ENCODE measurements at places on chromosomes 7 and 10.

- no peak for DNase-seq
Measured at GRCh38 chr10:44902941-44903545, 8.1 kb upstream of the TMEM72 start.

DNA sequence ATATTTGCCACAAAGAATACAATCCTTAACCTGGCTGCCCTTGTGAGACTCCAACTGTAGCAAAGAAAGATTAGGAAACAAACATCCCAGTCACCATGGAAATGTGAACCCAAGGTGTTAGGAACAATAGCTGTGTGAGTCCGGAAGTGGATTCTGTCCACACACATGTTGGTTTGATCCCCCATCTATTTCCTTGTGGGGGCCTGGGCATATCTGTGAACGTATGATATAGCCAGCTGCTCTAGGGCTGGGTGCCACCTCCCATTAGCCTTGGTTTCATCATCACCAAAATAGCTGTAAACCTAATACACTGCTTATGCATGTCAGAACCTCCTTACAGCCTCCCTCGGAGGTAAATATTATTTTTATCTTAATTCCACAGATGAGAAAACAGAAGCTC, 26.4 kb downstream of the GRK5 start:
- DNase-seq = no peak

DNA sequence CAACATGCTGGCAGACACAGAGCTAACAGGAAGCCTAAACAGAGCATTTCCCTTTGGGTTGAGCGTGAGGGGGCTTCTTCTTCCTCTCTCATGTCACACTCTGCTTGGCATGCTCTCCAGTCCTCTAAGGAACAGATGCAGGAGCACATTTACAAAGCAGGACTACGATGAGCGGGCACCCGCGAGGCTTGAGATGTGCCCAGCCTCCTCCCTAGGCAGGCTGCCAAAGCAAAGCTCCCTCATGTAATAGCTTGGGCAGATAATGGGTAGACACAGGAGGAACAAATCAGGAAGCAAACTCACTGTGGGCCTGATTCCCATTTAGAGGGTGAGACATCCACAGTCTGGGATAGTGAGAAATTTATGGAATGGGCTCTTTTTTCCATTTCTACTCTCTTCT, 519.1 kb downstream of the NRG3 start:
- DNase-seq = no peak

GRCh38 chr7:102895602-102896001, 17.2 kb upstream of the LRRC17 start:
- DNase-seq = no peak

DNA sequence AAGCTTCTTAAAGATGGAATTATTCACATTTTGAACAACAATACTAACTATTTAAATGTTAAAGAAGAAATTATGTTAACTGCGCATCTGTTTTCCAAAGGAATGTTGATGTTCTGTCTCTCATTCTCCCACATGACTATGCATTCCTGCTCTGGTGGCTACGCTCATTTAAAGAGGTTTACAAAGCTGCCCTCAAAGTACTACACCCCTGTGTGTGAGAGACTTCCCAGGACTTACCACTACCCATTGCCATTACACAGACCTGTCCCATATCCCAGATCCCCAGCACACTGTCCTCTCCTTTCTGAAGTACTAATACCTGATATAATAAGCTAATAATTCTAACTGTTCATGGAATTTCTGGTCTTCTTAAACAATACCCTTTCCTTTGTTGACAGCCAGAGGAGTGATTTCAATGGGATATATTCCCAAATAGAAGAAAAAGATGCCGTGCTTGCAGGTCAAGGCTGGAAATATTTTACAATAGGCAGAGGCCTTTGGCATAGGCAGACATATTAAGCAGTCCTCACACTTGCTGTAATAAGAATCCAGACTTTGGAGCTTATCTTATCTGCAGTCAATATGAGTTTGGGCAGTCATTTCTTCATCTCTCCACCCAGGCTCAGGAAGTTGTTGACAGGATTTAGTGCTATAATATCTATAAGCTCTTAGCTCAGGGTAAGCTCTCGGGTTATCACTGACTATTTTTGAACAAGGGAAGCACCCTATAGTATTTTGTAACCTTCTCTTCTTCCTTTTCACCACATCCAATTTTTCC, 12.2 kb downstream of the LIPF start:
- no peak for DNase-seq

DNA sequence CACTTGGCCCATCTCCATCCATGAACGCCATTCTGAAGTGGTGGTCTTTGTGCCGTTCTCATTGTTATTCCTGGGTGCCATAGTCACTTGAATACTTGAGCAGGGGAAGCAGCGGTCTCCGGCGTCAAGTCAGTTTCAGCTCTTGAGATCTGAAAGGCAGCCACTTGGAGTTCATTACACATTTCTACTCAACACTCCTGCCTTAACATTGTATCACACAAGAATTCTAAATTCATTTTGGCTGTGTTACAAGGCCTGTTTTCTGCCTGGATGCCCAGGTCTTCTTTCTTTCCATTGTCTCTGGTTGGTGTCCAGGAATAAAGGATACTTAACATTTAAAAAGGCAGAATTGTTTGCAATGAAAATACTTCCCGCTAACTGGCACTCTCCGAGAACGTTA, 69.0 kb upstream of the RAB11FIP2 start:
- no peak for DNase-seq

DNA sequence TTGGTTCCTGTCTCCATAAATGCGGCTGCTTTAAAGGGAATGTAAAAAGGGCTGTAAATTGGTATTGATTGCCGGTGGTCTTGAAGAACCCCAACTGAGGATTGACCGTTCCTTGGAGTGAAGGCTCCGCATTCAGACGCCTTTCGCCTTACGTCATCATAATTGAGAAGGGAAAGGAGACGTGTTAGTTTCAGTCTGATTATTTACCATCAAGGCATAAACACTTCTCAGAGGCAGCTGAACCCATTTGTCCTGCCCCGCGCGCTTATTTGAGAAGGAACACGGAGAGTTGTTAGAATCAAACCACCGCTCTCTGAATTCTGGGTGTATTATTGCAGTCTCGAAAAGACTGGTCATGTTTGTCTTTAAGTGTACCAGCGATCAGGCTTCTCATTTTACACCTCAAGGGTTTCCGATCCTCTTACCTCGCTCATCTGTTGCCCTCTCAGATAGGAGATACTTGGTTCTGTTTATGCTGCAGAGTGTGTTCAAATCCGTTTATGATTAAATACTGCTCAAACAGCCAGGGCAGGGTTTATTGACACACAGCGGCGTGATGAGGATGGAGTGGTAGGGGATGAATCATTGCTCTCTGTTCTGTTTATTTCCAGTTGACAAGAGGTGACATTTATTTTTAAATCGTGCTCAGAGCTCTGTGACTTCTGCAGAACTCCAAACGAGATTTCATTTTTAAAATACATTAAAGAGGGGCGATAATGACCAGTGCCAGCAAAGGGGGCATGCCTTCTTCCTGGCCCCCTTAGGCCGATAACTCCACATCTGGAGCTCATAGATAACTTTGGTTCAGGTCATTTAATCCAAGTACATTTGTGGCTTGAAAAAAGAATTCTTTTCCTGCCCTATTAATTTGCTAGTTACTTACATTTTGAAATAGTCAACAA, 30.4 kb downstream of the FOXK1 start:
- DNase-seq = no peak

DNA sequence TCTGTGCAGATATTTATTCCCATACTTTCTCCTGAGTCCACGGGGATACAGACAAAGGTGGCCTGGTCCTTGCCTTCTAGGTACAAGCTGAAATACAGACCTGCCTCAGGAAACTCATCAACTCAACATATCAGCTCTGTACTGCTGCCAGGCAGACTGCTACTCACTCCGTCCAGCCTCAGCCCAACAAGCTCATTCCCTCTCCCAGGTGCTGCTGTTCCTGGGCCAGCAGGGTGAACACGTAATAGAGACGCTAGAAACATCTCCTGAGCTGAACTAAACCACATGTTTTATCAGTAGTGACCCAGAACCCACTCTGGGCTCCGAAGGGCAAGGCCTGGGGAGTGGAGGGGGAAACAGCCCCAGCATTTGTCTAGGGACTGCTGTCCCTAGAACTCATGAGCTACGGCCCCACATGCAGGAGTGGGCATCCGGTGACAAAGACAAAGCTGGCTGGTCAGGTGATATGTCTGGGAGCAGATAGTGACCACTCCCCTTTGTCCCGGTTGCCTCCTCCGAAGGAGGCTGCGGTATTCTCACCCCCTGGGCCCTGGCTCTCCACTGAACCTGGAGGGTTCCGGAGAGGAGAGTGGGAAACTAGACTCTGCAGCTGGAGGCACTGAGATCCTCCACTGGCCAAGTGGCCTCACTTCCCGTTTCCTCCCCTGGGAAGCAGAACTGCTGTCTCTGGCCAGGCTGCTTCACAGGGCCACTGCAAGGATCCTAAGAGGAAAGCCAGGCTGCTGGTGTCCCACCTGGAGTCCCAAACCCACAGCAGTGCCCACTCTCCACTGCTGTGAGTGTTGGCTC, 116.1 kb downstream of the FAM53B start:
- no peak for DNase-seq

DNA sequence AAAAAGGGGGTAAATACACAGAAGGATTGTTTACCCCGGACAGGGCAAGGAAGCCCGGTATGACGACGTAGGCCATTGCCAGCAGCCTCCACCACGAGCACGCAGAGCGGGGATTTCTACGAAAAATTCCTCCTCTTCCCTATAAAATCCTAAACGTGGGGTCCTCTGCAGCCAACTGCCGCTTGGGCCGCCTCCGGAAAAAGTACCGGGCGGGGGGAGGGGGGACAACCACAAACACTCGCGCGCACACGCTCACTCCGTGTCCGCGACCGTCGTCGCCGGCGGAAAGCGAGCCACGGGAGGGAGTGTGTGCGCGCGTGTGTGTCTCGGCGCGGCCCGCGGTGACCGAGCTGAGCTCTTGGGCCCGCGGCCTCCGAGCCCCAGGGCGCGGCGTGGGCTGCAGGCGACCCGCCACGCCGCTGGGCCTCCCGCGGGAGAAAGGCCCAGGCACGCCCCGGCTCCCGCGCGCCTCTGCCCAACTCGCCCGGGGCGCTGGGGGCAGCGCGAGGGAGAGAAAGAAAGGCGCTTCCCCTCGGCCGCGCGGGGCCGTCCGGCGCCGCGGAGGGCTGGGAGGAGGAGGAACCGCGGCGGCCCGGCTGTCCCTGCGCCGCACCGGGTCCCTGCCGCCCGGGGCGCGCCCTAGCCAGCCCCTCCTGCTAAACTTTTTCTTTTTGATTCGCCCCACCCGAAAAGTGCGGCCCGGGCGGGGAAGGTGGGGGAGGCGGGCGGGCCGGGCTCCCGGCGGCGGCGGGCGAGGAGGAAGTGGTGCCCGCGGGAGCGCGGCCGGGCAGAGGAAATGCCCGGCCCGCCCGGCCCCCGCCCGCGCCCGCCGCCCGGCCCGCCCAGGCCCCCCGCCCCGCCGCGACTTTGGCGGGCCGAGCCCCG, 1.5 kb downstream of the CTBP2 start:
- no peak for DNase-seq

GRCh38 chr7:103577059-103577458, 131.1 kb upstream of the SLC26A5 start:
- no peak for DNase-seq

GRCh38 chr10:22684699-22685098, 29.7 kb downstream of the PIP4K2A start:
- no peak for DNase-seq

DNA sequence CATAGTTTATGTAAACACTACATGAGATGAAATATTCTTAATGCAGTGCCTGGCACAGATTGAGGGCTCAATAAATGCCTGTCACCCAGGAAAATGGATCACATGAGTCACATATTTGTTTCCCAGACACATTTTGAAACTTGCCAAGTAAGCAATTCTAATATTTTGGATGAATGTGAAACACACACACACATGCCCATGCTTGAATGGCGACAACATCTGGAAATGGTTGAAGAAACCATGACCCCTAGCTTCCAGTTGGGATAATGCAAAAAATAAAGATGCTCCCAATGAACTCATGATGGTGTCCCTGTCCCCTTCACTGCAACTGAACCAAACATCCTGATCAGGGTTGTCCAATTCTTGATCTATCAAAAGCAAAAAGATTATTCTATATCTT, 797.3 kb downstream of the XPNPEP1 start:
- DNase-seq = no peak

GRCh38 chr10:31961277-31962074, 32.8 kb upstream of the ARHGAP12 start:
- DNase-seq = no peak

DNA sequence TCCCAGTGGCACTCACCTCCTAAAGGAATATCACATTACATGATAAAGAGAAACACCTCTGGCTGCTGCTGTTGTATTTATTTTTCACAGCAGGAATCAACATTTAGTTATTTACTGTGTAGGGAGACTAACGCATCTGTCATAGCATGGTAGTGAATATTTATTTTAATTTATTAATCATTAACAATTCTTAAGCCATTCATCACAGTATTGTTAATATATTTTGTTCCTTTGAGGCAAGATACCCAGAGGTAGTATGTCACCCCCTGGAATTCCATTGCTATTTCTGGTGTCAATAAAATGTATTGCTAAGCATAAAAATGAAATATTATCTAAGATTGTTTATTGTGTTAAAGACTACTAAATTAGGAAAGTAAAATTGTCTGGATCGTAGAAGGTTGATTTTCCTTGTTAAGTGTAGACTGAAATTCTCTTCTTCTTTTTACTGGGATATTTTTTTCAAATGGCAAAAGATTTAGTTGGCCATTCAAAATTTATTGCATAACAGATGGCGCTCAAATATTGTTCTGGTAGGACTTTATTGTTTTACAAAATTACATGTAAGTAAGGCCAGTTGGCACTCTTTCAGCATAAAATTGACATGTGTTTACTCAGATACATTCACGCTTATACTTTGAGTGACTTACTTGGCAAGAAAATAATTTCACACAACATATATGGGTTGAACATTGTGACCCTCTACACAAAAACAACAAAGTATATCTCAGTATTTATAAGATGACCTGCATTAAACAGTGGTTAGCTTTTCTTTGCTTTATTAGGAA, 1358.7 kb upstream of the SORCS1 start:
- DNase-seq = no peak

DNA sequence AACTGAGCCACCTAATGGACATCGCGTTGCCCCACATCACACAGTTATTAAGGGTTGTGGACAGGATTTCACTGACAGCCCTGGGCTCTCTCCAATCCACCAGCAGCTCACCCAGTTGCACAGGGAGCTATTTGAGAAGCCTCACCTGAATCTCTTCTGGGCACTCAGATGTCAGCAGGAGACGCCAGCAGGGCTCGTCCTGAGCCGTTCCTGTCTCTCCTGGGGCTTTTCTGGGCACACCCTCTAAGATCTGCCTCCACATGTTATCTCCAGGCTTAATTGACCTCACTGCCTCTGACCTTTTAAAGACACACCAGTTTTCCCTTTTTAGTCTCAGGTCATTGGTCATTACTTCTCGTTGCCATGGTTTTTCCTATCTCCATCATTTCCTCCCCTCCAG, 63.0 kb downstream of the GRID1 start:
- DNase-seq = no peak

GRCh38 chr10:131722121-131722520, 178.7 kb upstream of the PPP2R2D start:
- no peak for DNase-seq

GRCh38 chr7:134780166-134780828, 863 bp downstream of the CALD1 start:
- no peak for DNase-seq

GRCh38 chr7:88346357-88346756, 39.7 kb upstream of the STEAP4 start:
- DNase-seq = no peak

Data from activated CD4-positive, alpha-beta T cell treated with anti-CD3 and anti-CD28 coated beads, Interleukin-2, amount 50 U/mL, for 1 hour (primary cell).